Stimulated activated CD4-positive, alpha-beta T cell treated with anti-CD3 and anti-CD28 coated beads, Interleukin-4, amount 100 ng/mL, for 24 hours (primary cell): ENCODE measurements at places on chromosomes 4 and X.

DNA sequence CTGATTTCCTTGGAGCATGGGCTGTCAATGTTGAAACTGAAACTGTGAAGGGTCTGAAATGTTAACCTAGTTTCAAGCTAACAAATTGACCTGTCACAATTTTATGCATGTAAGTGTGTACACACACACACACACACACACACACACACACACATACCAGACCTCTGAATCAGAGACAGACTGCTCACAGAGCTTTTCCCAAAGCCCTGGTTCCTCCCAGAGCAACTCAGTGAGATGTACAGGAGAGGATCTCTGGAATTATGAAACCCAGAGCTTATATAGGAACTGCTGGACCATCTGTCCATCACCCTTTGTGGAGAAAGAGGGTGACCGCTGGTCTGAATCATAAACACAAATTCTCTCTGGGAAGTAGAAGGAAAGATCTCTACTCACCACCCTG is 228.1 kb upstream of the PRPS2 start:
- DNase-seq = no peak

DNA sequence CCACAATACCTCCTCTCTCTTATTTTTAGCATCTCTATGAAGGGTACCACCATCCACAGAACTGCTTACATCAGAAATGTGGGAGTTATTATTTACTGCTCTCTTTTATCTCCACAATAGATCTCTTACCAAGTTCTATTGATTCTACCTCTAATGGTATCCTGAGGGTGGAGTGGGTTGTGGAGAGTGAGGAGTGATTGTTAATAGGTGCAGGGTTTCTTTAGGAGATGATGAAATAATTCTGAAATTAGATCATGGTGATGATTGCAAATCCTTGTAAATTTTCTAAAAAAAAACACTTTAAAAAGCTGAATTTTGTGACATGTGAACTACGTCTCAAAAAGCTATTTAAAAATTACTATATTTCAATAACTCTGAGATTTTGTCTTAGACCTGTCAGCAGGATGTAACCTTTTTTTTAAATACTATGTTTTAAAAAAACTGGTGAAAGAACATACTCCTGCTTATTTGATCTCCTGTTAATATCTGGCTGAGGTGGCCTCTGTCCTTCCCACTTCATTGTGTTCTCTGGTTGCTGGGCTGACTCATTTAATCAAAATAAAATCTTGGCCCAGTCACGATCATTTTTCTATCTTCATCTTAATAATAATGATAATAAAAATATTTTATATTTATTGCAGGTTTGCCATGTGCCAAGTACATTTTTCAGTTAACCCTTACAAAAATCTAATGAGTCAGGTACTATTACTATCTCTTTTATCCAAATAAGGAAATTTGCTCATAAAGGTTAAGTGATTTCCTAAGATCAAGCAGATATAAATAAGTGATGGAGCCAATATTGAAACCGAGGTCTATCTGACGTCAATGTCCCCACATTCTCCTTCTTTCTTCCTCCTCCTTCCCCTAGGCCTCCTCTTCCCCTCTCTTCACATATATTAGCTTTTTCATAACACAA is 73.5 kb downstream of the GLUD2 start:
- no peak for DNase-seq

DNA sequence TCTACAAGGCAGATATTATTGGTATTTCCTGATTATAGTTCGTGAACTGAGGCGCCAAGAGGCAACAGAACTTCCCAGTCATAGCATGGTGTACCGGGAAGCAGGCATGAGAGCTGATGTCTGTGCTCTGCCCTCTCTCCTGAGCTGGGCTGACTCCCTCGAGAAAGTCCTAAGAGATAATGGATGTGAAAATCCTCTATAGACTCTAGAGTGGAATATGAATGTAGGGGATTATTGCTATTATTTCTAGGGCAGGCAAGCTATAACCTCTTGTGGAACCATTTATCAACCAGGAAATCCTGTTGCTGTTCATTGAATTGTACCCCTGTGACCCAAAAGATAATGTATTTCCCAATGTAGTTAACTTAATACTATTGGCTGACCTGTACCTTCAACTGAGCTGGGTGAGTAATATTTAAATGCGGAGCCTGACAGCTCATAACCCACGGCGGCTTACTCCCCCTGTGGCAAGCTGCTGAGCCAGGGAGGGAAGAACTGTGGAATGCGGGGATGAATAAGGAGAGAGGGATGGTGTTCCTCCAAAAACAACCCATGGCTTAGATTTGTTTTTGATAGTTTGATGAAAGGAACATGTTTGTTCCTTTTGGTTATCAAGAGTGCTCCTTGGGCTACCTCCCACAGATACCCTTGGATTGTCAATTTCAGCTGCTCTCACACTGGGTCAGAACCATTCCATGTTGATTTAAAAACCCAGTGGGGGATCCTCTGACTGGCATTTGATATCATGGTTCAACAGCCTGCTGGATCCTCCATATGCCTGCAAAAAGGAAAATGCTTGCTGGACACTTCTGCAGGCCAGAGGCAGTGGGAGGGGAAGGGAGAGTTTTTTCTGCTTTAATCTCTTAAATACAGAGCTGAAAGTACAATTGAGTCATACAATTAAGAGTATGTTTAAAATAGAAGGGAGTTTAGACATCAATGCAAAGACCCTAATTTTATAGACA is 339.0 kb upstream of the BOD1L1 start:
- DNase-seq = no peak

GRCh38 chrX:17038681-17039161 is 92.3 kb downstream of the REPS2 start:
- DNase-seq = no peak

- no peak for DNase-seq
Measured at GRCh38 chr4:182062936-182063335, 180.3 kb upstream of the TENM3 start.

- no peak for DNase-seq
Measured at GRCh38 chr4:10075158-10075863, 41.3 kb downstream of the WDR1 start.

DNA sequence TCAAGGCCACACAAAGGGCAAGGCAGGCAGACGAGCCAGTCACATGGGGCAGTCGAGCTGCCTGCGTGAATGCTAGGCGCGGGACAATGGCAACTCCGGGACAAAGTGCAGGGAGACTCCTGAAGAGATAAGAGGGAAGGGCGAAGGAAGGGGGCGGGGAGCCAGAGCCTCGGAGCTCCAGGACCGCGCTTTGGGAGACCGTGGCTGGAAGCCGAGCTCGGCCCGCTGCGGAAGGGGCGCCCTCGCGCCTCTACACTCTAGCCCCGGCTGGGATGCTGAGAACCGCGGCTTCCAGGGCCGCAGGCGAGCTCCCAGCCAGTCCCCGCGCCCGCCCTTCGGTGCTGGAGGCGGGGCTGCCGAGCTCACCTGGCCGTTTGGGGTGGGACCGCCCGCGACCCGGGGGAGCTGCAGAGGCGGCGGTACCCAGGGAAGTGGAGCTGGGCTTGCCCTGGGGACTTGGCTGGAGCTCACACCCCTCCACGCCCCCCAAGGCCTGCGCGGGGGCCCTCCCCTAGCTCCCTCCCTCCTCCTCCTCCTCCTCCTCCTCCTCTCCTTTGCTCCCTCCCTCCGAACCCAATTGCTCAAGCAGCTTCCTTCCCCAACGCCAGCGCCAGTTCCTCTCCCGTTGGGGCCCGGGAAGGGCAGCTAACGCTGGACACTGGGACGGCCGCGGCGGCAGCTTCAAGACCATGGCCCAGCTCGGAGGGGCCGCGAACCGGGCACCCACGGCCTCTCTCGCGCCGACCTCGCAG is at the start of gene SOWAHD:
Gene SOWAHD, plus strand, starts transcription at position 610 of the 752 bp plus-strand sequence. Its CDS starts 80 bp downstream, at position 690.
- peak; percentile 13 for DNase-seq

DNA sequence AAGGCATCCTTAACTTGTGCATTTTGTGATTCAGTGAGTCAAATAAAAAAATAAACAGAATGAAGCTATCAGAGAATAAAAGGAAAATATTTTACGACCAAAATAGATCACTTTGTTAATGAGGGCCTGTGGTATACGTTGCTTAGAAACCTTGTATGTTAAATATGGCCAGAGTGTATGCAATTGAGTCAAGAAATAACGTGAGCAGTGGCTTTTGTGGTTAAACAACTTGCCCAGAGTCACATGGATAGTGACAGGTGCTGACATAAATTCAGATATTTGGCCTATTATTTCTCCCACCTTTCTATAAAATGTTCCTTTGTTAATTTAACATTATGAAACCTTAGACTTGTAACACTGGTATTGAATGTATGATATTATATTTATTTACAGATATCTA is 393.4 kb downstream of the PABPC4L start:
- DNase-seq = no peak

GRCh38 chr4:144649646-144650045 is 3.7 kb downstream of the HHIP start:
- DNase-seq = no peak

DNA sequence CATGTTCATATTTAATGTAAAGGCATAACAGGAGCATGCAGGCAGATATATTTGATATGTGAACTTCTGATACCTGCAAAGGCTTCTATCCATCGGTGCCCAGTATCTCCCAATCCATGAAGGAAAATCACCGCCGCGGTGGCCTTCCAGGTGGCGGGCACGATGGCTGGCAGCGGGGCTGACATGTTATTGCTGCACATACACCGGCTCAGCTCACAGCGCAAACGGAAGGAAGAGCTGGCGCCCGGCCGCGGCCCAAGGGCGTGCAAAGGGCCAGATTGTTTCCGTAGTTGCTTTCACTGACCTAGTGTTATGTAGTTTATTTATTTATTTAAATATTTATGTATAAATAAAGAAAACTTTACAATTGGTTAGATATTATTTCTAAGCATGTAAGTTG is 322.7 kb upstream of the PITX2 start:
- DNase-seq = no peak

DNA sequence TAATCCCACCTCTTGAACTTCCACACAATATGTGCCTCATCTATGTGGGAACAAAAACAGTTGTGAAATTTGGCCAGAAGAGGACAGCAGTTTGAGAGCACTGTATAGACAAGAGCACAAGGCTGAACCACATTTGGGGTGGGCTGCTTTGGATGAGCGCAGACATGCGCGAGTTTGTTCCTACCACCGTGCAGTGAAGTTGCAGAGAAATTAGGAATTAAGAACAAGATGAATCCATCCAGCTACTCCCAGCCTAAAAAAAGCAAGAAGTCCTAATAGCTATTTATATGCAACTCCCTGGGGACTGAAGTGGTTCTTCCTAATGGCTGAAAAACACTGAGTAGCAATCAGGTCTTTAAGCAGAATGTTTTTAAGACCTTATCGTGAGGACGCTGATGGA is 1.0 kb downstream of the GAB3 start:
- no peak for DNase-seq

GRCh38 chr4:56909086-56909894 is 1.6 kb downstream of the REST start:
- DNase-seq = peak; percentile 51

- no peak for DNase-seq
Measured at GRCh38 chr4:97646997-97647396, 496.3 kb downstream of the STPG2 start.

GRCh38 chr4:77798385-77798784 is 20.8 kb downstream of the CNOT6L start:
- DNase-seq = no peak

DNA sequence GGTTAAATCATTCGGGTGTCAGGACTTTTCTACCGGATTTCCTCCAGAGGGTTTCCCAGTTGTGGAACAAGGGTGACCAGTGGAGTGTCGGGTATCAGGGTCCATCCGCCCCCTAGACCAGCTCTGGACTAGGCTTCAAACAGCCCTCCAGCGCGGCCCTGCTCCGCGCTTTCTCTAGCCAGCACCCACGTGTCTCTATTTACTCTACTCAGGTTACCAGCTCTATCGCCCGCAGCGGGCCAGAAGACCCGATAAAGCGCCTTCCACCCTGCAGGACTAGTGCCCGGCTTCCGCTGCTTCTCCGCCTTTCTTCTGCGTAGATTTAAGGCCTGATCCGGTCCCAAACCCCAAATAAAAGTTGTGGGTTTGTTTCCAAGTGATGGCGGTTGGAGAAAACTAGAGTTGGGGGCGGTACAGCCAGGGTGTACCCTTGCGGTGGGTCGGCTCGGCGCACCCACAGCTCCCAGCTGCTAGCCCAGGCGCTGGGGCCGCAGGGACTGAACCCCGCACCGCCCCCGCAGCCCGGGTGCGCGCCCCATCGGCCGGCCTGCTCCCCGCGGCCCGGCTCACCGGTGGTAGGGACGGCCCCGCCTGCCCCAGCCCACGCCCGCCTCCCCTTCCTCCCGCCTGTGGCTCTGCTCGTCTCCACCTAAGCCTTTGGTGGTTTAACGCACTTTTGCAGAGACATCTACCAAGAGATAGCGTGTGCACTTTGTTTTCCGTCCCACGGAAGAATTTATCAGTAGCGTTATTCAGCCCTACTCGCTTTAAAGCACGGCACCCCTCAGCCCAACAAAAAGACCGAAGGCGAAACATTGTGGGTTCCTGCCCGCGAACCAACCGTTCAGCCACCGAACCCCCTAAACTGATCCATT is 2.1 kb downstream of the LEF1 start:
- DNase-seq = peak; percentile 69

- DNase-seq = no peak
Measured at GRCh38 chrX:25020391-25020904, 4.7 kb upstream of the ARX start.

GRCh38 chrX:69068301-69069085 is 96.8 kb downstream of the PJA1 start:
- no peak for DNase-seq

GRCh38 chr4:165208221-165208652 is 876 bp downstream of the KLHL2 start:
- DNase-seq = no peak

DNA sequence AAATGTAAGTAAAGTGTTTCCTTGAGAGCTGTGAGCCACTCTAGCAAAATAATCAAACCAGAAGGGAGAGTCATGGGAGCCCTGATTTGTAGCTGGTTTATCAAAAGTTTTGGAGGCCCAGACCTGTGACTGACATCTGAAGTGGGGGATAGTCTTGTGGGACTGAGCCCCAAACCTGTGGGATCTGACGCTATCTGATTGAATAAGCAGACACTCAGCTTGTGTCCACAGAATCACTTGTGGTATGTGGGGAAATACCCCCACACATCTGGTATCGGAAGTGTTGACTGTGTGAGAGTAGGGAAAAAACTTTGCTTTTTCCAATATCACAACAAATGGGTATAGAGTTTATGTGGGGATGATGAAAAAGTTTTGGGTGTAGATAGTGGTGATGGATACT is 35.4 kb downstream of the FUNDC1 start:
- peak; percentile 14 for DNase-seq

GRCh38 chrX:129875669-129876068 is 30.3 kb upstream of the UTP14A start:
- DNase-seq = no peak

DNA sequence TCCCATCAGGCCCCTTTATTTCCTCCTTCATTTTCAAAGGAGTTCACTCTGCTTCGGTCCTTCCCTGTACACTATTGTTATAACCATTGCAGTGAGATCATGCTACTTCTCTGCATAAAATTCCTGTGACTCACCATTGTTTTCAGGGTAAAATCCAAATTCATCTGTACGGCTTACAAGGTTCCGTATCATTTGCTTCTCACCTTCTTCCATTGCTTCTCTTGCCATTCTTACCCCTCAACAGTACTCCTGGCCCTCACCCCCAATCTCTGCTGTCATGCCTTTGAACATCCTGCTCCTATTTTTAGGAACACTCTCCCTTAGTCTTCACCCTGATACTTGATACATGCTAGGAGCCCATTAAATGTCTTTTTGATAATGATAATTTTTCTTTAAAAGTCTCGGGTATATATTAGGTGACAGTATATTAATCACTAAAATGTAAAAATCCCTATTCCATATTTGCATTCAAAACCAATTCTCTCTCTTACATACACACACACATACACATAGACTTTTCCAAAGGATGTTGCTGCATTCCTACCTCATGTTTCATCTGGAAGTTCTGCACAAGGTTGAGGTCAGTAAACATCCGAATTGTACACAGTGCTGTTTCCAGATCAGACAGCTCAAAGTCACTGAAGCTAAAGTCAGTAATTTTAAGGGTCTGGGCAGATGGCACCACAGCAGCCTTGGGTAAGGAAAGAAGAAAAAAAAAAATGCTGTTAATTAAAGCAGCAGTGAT is 103.4 kb downstream of the PDE5A start:
- no peak for DNase-seq
